Smooth muscle cell of the umbilical artery (primary cell): ENCODE measurements at places on chromosomes 6 and 20. TPM values are rescaled to one million over a fixed set of nuclear protein-coding genes. Genes with fewer than 3 reads are reported as not detected.

Gene DSN1
- total RNA-seq, result 6.8 and 12.6 TPM in 2 replicates

Gene CLIC5
- total RNA-seq, result not detected in 2 replicates

Gene HCK
- total RNA-seq, result not detected in 2 replicates

Gene VGLL2
- total RNA-seq, result not detected in 2 replicates

Gene SEL1L2
- total RNA-seq, result 0.89 TPM in 1 of 2 replicates, not detected in the other

Gene HLA-DRB5
- 0.09 TPM in 1 of 2 replicates, not detected in the other for total RNA-seq

Gene PDSS2
- total RNA-seq, result 11.6 and 14.9 TPM in 2 replicates

Gene MYLK2
- 0.14 TPM in 1 of 2 replicates, not detected in the other for total RNA-seq

Gene PPP1R16B
- total RNA-seq, result 0.05 and 0.30 TPM in 2 replicates

Gene FAM217A
- not detected in 2 replicates for total RNA-seq

Gene HLA-DQA1
- not detected in 2 replicates for total RNA-seq

Gene HMGCLL1
- 0.30 TPM in 1 of 2 replicates, not detected in the other for total RNA-seq

Gene PKIB
- 1.6 and 5.9 TPM in 2 replicates for total RNA-seq

Gene ZHX3
- 49.0 and 57.6 TPM in 2 replicates for total RNA-seq

Gene TSBP1
- total RNA-seq, result not detected in 2 replicates

Gene HUS1B
- total RNA-seq, result 0.89 and 1.7 TPM in 2 replicates

Gene FOXQ1
- 0.05 TPM in 1 of 2 replicates, not detected in the other for total RNA-seq

Gene TMEM244
- not detected in 2 replicates for total RNA-seq

Gene SLC22A16
- total RNA-seq, result not detected in 2 replicates

Gene SLC18B1
- 4.1 and 6.5 TPM in 2 replicates for total RNA-seq

Gene CEP57L1
- total RNA-seq, result 25.5 and 26.1 TPM in 2 replicates

Gene LKAAEAR1
- not detected in 2 replicates for total RNA-seq

Gene HCRTR2
- not detected in 2 replicates for total RNA-seq

Gene OXT
- not detected in 2 replicates for total RNA-seq
